ENCODE measurements at places on chromosomes 1 and 21. TPM values are rescaled to one million over a fixed set of nuclear protein-coding genes. Genes with fewer than 3 reads are reported as not detected.

The GNPAT gene
- 48.2 TPM for total RNA-seq

The SELE gene
- not detected for total RNA-seq

The CFHR5 gene
- not detected for total RNA-seq

The KCNT2 gene
- total RNA-seq: not detected

The ZNF593OS gene
- total RNA-seq: not detected

The AUNIP gene
- total RNA-seq: 7.0 TPM

The PLD5 gene
- not detected for total RNA-seq

The KPRP gene
- total RNA-seq: not detected

The DIRAS3 gene
- total RNA-seq: 0.24 TPM

The RCSD1 gene
- not detected for total RNA-seq

The OR2L8 gene
- not detected for total RNA-seq

The MMEL1 gene
- not detected for total RNA-seq

The C1orf216 gene
- 20.9 TPM for total RNA-seq

The NTMT2 gene
- not detected for total RNA-seq

GRCh38 chr1:21290546-21290944, 282 bp upstream of the ECE1 start:
- no peak for DNase-seq

GRCh38 chr1:117106478-117106877, 15.1 kb downstream of the TRIM45 start:
- DNase-seq: no peak

DNA sequence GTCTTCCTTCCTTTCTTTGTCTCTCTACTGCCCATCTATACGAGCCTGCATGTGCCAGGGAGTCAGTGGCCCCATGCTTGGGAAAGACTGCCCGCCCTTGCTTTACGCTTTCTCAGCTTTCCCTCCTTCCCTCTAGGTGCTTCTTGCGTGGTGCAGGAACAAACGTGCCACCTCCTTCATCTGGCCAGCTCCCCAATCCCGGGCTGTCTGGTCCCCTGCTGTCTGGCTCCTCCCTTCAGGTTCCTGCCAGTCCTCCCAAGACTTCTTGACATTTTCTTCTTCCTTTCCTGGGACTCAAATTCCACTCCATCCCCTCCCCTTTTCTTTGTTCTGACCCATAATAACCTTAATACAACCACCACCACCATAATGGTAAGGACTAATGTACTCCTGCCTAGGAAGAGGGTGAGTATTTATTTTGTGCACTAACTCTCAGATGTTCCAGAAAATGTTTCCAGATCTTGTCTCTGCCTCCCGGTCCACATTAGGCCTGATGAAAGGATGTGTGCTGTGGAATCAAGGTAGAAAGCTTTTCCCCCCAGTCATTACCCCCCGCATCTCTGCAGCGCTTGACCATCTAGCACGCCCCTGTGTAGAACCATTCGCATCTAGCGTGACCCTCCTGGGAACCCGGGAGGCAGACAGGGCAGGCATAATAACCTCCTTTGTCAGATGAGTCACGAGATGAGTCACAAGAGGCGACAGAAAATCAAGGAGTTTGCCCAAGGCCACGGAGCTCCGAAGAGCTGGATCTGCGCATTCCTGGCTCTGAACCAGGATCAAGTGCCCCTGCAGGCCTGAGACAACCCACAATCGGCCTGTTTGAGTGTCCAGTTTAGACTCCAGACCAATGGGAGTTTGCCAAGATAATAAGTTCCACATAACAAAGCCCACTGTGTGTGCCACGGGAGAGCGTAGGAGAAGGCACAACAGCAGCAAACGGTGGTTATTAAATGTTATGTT, 60.1 kb upstream of the NEK2 start:
- peak; percentile 100 for DNase-seq

DNA sequence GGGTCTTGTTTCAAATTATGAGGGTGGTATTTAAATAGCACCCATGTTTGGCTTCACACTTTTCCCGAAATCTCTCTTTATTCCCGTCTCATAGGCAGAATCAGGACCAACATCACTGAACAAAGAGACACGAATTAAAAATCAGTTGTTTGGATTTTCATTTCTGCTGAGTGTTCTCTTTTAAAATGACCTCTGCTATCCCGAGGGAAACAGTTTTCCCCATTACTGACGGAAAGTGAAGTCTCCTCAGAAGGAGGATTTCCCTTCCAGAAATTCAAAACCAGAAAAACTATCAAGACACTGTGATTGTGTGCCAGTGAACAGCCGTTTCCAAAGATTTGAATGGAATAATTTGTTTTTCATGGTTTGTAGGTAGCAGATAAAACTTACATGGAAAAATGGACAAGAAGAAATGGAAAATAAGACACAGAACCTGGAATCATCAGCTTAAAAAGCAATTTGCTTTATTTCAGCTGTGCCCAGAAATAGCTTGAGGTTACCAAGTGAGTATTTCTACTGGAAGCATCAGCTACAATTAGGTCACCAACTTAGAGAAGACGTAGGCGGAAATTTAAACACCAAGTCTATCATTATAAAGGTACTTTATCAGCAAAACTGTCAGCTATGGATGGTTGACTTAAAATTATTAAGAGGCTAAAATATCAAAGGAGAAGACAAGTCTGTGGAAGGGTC, 68.5 kb downstream of the RUNX1 start:
- no peak for DNase-seq

DNA sequence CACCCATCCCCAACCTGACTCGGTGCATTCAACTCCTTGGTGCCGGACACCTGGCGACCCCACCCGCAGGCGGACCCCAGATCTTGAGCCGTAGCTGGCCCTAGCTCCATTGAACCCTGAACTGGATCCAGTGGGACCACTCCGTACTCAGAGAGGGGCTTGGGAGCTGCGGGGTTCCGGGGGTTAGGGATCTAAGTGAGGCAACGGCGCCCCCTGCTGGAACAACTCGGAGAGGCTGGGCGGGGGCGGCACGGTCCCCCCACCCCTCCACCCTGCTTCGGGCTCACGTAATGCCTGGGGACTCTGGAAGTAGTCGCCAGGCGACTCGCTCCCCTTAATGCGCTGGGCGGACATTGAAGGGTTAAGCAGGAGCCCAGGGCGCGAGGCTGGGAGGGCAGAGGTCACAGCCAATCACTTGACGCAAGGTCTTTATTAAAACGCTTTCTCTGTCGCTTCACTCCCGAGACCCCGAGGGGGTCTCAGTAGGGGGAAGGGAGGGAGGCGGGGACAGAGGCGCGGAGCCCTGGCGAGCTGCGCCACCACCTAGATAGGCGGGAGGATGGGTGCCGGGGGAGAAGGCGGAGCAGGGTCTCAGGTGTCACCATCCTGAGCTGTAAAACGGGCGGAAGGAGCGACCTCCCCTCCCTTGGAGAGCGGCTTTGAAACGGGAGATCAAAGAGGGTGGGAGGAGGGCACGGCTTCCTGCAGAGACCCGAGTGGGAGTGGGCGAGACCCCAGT, 704 bp upstream of the CRABP2 start:
- peak; percentile 46 for DNase-seq

- no peak for DNase-seq
Observed at GRCh38 chr1:113538225-113538624, 147.9 kb downstream of the MAGI3 start.

GRCh38 chr1:177798614-177799013, 171.2 kb downstream of the SEC16B start:
- no peak for DNase-seq

DNA sequence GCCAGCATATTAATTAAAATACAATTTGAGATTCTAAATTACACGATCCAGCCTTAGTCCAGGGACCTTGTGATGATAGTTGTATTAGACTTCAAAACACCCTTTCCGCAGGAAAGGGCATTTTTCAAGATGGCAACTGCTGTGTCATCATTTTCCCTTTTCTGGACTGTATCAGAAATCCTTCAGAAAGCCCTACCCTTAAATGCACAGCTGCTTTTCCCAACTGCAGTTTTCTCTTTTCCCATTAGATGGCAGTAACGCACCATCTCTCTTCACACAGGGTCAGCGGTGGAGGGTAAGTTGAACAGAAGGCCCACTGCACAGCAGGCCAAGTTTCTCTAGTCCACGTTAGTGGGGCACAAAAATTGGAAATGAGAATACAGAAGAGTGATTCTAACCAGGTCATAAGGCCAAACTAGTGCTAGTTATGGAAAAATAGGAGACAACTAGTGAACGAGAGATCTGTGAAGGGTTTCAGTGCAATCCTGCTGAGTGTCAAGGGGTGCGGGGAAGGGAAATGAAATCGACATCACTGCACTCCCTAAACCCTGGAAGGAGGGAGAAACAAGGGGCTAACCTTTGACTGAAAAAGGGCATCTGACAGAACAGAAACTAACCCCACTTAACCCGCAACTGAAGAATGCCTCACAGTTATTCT, 22.1 kb upstream of the TDRD10 start:
- DNase-seq: peak; percentile 99

DNA sequence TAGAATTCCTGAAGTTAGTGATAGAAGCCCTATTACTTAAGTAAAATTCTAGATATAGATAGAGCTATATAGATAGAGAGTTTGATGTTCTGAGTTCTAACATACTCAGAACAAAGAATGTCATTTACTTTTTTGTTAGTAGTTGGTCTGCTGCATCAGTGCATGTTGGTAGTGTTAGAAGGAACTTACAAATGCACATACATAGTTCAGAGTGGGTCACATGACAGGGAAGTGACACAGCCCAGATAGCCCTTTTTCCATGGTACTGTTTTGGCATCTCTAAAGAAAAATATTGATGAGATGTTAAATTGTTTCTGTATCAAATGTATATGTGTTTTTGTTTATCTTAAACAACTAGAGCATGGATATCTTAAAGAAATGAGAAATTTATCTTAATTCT, 45.7 kb downstream of the DHX9 start:
- DNase-seq: no peak

DNA sequence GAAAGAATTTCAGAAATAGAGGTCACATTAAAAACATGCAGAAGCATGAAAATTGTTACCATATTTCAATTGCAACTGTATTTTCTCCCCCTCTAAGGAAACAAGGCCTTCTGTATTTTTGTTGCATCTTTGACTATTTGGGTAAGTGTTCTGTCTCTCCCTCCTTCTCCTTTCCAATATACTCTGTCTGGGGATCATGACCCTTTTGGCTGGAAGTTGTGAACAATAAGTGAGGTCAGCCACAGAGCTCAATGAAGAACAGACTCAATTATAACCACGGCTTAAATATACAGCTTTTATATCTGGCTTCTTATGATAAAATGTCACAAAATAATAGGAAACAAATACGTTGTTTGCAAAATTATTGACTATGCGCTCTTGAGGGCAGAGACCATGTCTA, 47.1 kb downstream of the SPAG17 start:
- no peak for DNase-seq

DNA sequence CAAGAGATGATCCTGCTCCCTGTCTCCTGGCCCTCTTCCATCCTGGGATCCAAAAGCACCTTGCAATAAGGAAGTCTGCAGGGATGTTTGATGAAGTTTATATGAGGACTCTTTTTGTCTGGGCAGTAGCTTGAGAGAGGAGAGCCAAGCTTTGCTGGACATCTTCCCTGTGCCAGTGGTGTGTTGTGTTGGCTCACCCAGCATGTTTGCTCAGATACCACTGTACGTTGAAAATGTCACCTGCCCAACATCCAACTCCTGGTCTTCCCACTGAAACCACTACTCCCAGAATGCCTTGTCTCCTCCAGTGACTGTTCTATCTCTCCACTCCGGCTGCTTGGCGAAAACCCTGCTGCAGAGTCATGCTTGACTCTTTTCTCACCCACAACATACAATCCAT, 12.8 kb downstream of the CDK18 start:
- DNase-seq: no peak

- DNase-seq: no peak
Observed at GRCh38 chr1:237062976-237063375, 21.0 kb downstream of the RYR2 start.

GRCh38 chr1:23352096-23352695, 8.1 kb upstream of the HNRNPR start:
- DNase-seq: no peak

GRCh38 chr1:65112811-65113210, 35.2 kb upstream of the AK4 start:
- no peak for DNase-seq

- DNase-seq: peak; percentile 26
Observed at GRCh38 chr1:54335011-54335754, 71.0 kb downstream of the SSBP3 start.

DNA sequence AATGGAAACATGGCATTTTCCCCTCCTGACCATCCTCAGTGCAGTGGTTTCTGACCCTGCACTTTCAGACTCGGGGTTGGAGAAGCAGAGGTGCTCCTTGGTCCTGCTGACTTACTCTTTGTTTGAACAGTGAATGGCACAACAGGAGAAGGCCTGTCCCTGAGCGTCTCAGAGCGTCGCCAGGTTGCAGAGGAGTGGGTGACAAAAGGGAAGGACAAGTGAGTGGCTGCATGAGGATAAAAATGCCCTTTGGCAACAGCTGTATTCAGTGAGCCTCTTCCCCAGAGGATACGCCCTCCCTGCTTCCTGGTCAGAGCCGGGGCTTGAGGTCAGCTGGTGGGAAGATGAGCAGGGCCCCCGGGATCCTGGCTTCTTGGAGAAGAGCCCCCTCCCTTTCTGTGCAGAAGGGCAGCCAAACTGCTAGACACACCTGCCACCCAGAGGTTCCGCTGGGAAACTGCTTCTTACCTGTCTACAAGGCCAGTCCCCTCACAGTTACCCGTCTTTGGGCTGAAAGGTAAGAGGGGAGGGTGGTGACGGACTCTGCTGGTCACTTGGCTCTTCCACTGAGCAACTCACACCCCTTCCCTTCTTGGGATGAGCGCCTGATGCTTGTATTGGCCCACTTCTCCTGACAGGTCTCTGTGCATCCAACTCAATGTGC, 16.6 kb downstream of the NPL start:
- DNase-seq: no peak

DNA sequence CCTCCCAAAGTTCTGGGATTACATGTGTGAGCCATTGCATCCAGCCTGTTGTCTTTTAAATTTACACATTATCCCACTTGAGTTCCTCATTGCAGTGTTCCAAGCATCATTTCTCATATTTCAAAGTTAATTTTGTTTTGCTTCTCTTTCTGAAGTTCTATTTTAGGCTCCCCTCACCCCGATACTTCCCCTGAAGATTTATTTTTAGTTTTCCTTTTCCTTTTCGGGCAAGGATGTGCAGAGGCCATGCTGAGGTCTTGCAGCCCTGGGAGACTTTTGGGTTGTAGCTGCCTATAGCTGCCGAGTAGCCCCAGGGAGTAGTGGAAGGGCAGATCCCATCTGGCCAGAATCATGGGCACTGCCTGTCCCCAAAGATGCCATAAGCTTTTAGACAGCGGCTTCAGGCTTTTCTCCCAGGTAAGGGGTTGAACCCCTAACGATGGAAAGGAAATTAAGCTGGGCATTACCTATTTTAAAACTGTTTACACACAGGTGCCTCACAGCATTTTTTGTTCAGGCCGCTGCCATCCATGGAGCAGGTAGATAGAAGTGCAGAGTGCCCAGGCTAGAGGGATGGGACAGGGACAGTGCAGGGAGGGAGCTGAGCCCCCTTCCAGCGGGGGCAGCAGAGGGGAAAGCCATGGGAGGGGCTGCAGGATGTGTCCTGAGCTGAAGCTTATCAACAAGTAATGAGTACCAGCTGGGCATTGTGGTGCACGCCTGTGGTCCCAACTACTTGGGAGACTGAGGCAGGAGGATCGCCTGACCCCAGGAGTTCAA, 15.9 kb downstream of the PSEN2 start:
- no peak for DNase-seq

GRCh38 chr1:27342391-27342777, 562 bp downstream of the SYTL1 start:
- no peak for DNase-seq

- peak; percentile 58 for DNase-seq
Observed at GRCh38 chr1:226066415-226067078, 4.0 kb downstream of the H3-3A start.

GRCh38 chr1:109691759-109692158, 4.1 kb downstream of the GSTM1 start:
- no peak for DNase-seq
